Fibroblast of upper back skin (primary cell): ENCODE measurements at places on chromosomes 13 and 19.

DNA sequence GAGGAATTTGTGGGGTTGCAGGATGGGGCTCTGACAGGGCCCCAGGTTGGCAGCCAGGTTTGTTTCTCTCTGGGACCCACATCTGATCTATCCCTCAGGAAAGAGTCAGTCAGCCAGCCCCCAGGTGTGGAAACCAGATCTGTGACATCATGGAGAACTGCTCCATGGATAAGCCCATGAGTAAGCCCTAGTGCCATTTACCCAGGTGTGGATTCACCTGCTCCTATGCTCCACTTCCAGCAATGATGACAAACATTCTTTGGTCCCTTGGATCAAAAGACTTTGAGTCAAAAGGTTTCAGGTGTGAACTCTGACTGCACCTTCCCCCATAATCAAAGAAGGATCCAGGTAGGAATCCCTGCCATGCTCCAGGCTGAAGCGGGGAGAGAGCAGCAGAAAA lies 26.9 kb upstream of the IGFL4 start:
- DNase-seq: no peak

- DNase-seq: no peak
These were observed 632 bp upstream of the ZNF235 start for GRCh38 chr19:44305457-44305856.

DNA sequence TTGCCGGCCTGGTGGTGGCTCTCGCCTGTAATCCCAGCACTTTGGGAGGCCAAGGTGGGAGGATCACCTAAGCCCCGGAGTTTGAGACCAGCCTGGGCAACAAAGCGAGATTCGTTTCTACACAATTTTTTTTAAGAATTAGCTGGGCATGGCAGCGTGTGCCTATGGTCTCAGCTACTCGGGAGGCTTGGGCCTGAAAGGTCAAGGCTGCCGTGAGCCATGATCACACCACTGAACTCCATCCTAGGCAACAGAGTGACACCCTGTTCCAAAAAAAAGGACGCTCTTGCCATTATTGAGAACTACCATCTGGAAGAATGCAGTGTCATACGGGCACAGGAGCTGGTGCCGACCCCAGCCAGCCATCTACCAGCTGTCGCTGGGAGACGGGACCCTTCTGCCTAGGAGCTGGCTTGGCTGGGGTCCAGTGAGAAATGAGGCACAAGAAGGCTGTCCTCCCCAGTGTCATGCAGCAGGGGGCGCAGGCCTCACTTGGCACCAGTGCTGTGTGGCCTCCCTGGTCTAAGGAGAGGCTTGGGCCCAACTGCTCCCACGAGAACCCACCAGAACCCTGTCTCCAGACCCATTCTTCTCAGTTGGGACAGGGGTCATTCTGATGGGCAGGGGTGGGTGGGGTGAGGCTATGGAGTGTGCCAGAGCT lies 12.2 kb upstream of the RELB start:
- peak; percentile 51 for DNase-seq

DNA sequence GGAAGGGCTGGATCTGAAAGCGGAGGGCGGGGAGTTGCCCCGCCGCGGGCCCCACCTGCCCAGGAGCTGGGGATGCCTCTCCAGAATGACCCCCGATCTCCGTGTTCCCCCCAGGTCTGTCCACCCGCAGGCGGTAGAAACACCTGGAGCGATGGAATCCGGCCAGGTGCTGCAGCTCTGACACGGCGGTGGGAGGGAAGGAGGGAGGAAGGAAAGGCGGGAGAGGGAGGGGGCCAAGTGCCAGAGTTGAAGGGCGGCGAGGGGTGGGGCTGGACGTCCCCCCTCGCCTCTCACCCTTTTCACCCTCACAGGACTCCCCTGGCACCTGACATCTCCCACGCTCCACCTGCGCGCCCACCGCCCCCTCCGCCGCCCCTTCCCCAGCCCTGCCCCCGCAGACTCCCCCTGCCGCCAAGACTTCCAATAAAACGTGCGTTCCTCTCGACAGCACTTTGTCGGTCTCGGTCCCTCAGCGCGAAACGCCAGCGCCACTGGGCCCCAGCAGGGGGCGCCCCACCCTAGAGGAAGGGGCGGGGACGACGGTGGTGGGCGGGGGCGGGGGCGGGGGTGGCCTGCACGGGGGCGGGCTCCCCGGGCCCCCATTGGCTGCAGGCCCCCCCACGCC lies 337 bp upstream of the FXYD7 start:
- DNase-seq: peak; percentile 31

GRCh38 chr13:35471706-35472322 lies 4.7 kb downstream of the MAB21L1 start:
- no peak for DNase-seq

DNA sequence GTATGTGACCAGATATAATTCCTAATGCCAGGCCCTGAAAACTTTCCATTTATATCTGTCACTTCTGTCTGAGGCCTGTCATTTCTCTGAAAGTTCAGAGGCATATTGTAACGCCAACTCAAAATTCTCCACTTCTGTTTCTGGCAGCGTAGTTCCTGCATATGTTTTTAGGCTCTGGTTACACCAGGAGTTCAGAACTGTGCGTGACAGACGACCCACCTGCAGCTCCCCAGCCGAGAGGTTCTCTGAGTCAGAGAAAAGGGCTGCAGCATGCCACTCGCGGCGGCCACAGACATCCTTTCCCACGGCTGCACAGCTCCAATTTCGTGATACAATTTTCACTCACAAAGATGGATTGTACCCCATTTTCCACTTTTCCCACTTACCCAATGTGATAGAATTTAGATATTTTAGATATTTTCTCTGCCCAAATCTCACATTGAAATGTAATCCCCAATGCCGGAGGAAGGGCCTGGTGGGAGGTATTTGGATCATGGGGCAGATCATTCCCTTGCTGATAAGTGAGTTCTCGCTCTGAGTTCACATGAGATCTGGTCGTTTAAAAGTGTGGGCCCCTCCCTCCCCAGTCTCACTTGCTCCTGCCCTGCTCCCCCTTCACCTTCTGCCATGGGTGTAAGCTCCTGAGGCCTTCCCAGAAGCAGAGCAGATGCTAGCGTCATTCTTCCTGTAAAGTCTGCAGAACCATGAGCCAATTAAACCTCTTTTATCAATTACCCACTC lies 308.1 kb downstream of the LIG4 start:
- peak; percentile 2 for DNase-seq

DNA sequence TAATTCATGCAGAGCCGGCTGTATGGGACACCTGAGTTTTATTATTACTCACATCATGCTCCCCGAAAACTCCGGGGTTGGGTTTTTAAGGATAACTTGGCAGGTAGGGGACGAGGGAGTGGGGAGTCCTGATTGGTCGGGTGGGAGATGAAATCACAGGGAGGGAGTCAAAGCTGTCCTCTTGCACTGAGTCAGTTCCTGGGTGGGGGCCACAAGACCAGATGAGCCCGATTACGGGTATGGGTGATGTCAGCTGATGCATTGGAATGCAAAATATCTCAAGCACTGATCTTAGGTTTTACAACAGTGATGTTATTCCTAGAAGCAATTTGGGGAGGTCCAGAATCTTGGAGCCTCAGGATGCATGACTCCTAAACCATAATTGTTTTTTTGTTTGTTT lies 18.6 kb upstream of the COG3 start:
- DNase-seq: peak; percentile 52

- DNase-seq: no peak
These were observed 12.4 kb upstream of the CNFN start for GRCh38 chr19:42402376-42403116.

- DNase-seq: peak; percentile 4
These were observed 5.2 kb downstream of the CADM4 start for GRCh38 chr19:43634506-43634871.

DNA sequence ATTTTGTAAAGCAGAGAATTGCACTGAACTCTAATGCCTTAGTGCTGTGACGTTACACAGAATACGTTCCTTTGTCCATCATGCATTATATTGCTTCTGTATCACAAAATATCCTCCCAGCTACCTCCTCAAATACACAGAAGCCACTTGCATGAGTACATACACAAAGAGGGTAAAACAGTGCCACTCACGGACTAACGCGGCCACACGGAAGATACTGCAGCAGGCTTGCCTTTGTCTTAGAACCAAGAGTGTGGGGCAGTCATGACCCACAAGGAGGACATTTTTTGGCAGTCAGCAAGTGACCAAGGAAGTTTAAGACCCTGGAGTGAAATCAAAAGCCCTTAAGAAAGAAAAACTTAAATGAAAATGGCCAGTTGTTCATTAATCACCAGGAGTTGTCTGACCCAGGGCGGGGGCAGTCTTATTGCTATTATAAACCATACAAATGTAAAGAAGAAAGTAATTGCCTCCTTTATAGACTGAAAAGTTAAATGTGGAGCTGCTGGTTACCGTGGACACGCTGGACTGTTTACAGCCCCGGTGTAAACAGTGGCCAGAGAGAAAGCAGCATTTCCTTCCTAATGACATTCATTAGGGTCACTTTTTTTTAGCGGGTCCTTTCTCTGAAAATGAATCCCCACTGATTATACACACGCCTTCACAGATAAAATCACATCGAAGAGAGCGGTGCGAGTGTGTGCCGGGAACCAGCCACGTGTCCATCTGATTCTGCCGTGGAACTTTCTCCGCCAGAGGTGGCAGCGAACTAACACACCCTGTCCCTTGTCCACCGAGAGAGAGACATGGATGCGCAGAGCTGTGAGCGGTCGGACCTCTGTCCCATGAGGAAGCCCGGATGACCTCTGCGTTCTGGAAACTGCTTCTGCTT lies 66.8 kb downstream of the SOX1 start:
- no peak for DNase-seq

DNA sequence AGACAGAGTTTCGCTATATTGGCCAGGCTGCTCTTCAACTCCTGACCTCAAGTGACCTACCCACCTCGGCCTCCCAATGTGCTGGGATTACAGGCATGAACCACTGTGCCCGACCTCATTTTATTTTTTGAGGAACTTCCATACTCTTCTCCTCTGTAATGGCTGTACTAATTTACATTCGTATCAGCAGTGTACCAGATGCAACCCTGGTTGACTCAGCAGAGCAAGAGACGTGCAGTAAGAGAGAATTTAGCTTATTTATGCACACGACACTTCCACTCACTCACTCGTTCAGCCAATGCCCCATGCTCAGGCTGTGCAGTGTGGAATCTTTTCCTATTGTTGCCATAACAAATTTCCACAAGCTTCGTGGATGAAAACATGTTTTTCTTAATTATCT lies 6.9 kb downstream of the KIR3DL3 start:
- no peak for DNase-seq

- DNase-seq: peak; percentile 35
These were observed 362.6 kb downstream of the KLF5 start for GRCh38 chr13:73421310-73421912.

GRCh38 chr13:94706101-94706842 lies 6.1 kb downstream of the SOX21 start:
- DNase-seq: no peak

GRCh38 chr13:37811441-37811840 lies 58.1 kb downstream of the TRPC4 start:
- DNase-seq: peak; percentile 43

- DNase-seq: no peak
These were observed 46.5 kb upstream of the GTF2F2 start for GRCh38 chr13:45073809-45074208.

DNA sequence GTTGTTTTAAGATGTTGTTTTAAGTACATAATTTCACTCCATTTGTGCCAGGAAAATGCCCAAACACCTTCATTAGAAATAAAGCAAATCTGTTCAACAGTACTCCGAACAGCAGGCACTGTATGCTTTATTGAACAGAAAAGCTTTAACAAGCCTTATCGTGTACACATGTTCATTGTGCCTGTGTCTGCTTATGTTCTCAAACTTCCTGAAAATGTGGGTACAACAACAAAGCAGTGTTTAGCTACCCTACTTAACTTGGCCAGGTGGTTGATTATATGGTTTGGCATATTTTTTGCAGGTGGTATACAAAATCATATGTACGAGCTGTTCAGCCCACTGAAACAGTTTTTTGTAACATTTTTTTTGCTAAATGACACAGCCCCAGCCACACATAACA lies 718.0 kb downstream of the DACH1 start:
- no peak for DNase-seq

DNA sequence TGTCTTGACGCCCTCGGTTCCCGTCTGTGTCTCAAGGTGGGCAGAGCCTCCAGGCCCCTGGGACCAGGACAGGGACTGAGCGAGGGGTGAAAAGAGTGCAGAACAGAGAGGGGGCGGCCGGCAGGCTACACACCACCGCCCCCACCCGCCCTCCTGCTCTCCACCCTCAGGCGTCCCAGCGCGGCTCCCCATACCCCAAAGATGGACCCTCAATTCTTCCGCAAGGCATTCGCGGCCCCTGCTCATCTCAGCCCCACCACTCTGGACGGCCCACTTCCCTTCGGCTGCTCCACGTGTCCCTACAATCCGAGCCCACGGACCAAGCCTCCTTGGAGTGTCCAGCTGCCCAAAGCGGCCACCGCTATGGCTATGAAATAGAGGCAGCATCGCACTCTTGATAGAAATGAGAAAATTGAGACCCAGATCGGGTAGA lies 1.8 kb downstream of the KLF16 start:
- no peak for DNase-seq

- peak; percentile 71 for DNase-seq
These were observed 3.7 kb downstream of the WDR87 start for GRCh38 chr19:37902668-37903067.

GRCh38 chr19:33815380-33816340 lies 19.0 kb downstream of the KCTD15 start:
- peak; percentile 40 for DNase-seq

DNA sequence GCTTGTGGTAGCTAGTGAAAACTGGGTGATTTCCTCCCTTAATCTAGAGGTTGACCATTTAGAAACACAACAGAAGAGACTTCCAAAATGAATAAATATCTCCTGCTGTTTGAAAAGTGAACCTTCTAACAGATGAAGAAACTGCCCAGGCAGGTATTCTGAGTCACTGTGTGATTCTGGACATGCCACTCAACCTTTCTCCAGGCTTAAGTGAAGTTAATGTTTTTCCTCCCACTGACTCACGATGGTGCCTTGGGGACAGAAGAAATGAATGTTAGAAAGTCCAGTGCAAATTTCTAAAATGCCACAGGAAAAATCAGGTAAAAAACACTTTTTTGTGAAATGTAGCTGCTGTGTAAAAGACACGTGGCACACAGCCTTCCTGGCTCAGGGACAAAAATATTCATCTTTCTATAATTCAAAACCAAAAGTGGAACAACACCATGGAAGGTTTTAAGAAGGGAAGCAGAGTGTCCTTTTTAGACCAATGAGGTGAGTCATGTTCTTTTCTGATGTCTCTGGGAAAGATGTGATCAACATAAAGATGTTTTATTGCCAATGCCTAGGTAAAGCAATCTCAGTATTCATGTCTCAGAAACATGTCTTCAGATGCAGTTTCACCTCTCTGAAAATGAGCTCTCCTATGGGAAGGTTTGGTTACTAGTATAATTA lies 9.1 kb downstream of the UBE2L5 start:
- DNase-seq: peak; percentile 27

DNA sequence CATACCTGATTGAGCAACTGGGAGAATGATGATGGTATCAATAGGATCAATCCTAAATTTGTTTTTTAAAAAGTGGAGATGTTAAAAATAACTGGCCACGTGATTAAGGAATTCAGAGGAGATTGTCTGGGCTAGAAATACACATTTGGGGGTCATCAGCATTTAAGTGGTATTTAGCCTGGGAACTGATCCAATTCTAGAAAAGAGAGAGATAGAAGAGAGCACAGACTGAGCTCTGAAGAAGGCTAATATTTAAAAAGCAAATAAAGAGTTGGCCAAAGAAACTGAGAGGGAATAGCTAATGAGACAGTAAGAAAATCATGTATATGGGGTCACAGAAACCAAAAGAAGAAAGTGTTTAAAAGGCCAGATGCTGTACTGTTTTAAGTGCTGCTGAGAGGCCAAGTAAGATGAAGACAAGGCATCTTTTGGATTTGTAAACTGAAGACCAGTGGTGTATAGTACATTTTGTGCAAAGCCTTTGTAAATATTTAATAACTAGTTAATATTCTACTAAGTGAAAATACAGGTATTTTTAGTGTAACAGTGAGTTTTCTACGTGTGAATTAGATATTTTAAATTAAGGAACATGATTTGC lies 40.2 kb downstream of the UBL3 start:
- DNase-seq: peak; percentile 38
